ENCODE measurements at places on chromosomes 5 and 9.

DNA sequence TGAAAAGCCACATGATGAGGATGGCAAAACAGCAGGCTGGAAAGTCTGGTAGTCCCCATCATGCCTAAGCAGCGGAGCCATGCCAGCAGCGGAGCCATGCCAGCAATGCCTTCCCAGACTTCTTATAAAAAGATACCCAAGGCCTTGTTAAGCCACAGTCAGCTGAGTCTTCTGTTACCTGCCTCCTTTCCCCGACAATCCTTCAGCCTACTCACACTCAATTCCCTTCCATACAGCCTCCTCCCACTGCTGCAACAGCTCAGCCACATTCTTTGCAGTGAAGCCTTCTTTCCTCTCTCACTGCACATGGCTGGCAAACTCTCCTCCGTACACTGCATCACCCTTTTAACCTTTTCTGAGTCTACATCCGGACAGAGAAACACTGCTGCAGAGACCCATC, 114.9 kb downstream of the AUH start:
- DNase-seq, result no peak
- H3K36me3 ChIP-seq, result no peaks in the 10 kb centered on the region
- no peak overlapping the region for H3K4me3 ChIP-seq
- no peaks in the 10 kb centered on the region for H3K27me3 ChIP-seq

DNA sequence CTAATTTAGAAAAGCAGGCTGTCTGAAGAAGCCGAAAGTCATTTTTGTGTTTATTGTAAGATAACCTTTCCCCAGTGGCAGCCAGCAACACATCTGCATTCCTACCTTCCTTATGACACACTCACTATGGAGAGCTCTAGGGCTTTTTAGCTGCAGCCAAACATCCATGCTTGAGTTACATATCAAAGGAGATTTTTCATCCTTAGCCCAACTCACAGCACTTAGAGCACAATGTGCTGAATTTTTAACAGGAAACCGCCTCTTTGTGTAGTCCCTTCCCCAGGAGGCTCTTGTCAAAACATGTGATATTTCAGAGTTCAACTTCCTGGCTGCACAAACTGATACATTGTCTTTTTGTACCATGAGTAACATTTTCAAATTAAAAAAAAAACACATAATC, 379.2 kb downstream of the CTNND2 start:
- no peak overlapping the region for H3K27ac ChIP-seq
- no peaks in the 10 kb centered on the region for H3K27me3 ChIP-seq
- no peaks in the 10 kb centered on the region for H3K36me3 ChIP-seq
- DNase-seq, result no peak

DNA sequence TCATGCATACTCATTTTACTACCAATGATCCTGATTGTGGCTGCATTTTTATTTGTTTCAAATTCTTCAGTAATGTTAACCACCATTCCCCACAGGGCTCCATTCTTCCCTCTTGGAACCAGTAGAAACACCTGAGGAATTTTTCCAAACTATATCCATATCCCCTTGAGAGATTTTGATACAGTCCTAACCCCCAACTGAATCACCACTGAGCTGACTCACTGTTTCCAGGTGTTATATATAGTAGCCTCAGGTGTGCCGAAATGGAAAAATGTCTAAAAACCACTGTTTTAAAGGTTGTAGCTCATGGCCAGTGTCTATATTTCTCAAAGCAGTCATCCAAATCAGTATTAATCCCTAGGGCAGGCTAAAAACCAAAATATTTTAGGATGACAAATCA, 85.2 kb downstream of the MRPS27 start:
- H3K4me3 ChIP-seq, result no peak overlapping the region
- no peak overlapping the region for H3K27ac ChIP-seq
- H3K27me3 ChIP-seq, result no peaks in the 10 kb centered on the region
- peaks cover 4% of the 10 kb centered on the region for H3K4me1 ChIP-seq
- peaks cover 60% of the 10 kb centered on the region for H3K36me3 ChIP-seq

DNA sequence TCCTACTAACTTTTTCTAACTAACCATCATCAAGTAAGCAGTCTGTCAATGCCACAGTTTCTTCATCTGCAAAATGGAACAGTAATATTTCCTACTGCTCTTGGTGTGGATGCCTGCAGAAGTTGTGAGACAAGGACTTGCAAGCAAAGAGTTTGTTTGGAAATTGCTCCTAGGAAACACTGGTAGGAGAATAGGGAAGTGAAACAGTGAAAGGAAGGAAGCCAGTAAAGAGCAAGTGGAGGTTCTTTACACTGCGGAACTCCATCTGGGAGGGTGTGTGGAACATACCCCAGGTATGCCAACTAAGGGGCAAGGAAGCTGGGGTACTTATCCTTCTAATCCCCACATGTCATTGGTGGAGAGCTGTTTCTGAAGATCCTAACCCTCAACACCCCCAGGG, 119.9 kb downstream of the FOXD1 start:
- H3K4me3 ChIP-seq, result no peak overlapping the region
- H3K36me3 ChIP-seq, result no peaks in the 10 kb centered on the region
- no peak for DNase-seq
- no peaks in the 10 kb centered on the region for H3K4me1 ChIP-seq

DNA sequence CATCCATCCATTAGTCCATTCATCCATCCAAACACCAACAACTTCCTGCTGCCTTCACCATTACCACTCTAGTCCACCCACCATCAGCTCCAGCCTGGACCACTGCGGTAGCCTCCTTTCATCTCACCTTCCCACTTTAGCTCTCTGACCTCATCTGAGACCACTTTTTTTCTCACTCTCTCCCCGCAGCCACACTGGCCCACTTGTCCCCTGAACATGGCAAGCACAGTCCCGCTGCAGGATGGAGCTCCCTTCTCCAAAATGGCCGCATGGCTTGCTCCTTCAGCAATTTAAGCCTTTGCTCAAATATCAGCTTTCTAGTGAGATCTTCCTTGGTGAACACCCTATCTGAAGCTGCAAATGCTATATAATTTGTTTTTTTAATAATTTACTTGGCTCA, 11.1 kb downstream of the CSF1R start:
- no peak overlapping the region for H3K4me3 ChIP-seq
- DNase-seq, result no peak
- H3K4me1 ChIP-seq, result no peaks in the 10 kb centered on the region
- no peaks in the 10 kb centered on the region for H3K36me3 ChIP-seq
- H3K27ac ChIP-seq, result no peak overlapping the region

DNA sequence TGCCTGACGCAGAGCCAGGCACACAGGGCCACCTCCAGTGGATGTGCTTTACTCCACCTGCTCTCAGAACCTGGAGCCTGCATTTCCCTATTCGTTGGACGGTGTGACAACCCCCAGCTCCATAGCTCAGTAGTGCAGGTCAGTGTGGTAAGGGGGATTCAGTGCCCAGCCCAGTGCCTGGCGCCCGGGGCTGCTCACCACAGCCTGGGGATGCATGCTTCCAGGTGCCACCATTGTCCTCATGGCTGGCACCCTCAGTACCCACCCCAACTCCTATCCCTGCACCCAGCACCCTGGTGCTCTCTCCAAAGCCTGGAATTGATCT, 32.8 kb upstream of the ADAMTS2 start:
- H3K4me3 ChIP-seq, result no peak overlapping the region
- DNase-seq, result no peak
- no peak overlapping the region for H3K27ac ChIP-seq

GRCh38 chr5:160629003-160629402, 207.3 kb downstream of the PTTG1 start:
- no peaks in the 10 kb centered on the region for H3K4me1 ChIP-seq
- H3K27ac ChIP-seq, result no peak overlapping the region
- H3K4me3 ChIP-seq, result no peak overlapping the region
- no peaks in the 10 kb centered on the region for H3K27me3 ChIP-seq
- no peaks in the 10 kb centered on the region for H3K36me3 ChIP-seq

- H3K36me3 ChIP-seq, result peaks cover 47% of the 10 kb centered on the region
- no peak overlapping the region for H3K27ac ChIP-seq
- H3K4me3 ChIP-seq, result no peak overlapping the region
- H3K4me1 ChIP-seq, result no peaks in the 10 kb centered on the region
Measured at GRCh38 chr9:34034698-34035065, 14.0 kb downstream of the UBAP2 start.

DNA sequence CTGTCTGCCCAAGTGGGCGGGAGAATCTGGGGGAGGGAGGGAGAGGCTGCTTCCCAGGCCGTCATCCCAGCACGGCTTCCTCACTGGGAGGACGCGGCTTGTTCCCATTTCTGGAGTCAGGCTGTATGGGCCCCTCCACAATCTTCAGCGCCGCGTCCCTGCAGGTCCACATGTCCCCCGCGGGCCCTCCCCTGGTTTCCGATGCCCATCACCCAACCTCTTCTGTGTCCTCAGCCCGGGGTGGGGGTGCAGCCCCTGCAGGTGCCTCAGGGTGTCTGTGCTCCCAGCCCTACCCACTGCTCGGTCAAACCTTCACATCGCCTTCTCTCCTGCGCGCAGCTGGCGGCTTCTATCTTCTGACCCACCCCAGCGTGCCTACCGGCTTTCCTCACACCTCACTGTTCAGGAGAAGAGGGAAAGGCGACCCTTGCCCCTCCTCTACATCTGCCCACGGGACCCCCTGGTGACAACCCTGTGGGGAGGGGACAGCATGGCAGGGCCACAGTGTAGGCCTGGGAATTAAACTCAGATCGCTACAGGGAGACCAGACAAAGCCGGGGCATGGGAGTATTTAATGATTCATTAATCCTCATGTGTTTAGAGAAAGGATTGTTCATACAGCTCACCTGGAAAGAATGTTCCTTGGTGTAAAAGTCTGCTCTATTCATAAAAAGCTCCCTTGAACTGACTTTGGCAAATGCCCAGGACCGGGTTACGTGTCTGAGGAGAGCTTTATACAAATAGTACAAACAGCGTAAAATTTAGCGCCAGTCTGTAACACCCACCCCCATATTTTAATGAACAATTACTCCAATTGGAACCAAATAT, 145.1 kb downstream of the IRX1 start:
- peaks cover 3% of the 10 kb centered on the region for H3K4me1 ChIP-seq
- no peak overlapping the region for H3K27ac ChIP-seq
- no peaks in the 10 kb centered on the region for H3K27me3 ChIP-seq
- H3K36me3 ChIP-seq, result no peaks in the 10 kb centered on the region
- no peak overlapping the region for H3K4me3 ChIP-seq

- H3K4me3 ChIP-seq, result no peak overlapping the region
- no peak for DNase-seq
- peaks cover 13% of the 10 kb centered on the region for H3K4me1 ChIP-seq
- H3K36me3 ChIP-seq, result no peaks in the 10 kb centered on the region
Measured at GRCh38 chr9:112002131-112002846, 105.7 kb downstream of the UGCG start.

- H3K27ac ChIP-seq, result no peak overlapping the region
- H3K4me3 ChIP-seq, result no peak overlapping the region
- no peak for DNase-seq
- no peaks in the 10 kb centered on the region for H3K27me3 ChIP-seq
Measured at GRCh38 chr5:7784683-7785380, 66.1 kb downstream of the CFAP90 start.

GRCh38 chr5:179869101-179869500, 10.5 kb upstream of the MRNIP start:
- H3K4me3 ChIP-seq, result no peak overlapping the region
- no peak for DNase-seq
- peaks cover 86% of the 10 kb centered on the region for H3K36me3 ChIP-seq
- no peaks in the 10 kb centered on the region for H3K27me3 ChIP-seq
- H3K4me1 ChIP-seq, result peaks cover 15% of the 10 kb centered on the region
- H3K27ac ChIP-seq, result no peak overlapping the region

GRCh38 chr9:89605465-89606048, 745 bp downstream of the GADD45G start:
- H3K27me3 ChIP-seq, result peaks cover 5% of the 10 kb centered on the region
- H3K4me1 ChIP-seq, result peaks cover 34% of the 10 kb centered on the region
- DNase-seq, result peak; percentile 33
- peak overlapping the region; percentile 78 for H3K4me3 ChIP-seq
- no peaks in the 10 kb centered on the region for H3K36me3 ChIP-seq

DNA sequence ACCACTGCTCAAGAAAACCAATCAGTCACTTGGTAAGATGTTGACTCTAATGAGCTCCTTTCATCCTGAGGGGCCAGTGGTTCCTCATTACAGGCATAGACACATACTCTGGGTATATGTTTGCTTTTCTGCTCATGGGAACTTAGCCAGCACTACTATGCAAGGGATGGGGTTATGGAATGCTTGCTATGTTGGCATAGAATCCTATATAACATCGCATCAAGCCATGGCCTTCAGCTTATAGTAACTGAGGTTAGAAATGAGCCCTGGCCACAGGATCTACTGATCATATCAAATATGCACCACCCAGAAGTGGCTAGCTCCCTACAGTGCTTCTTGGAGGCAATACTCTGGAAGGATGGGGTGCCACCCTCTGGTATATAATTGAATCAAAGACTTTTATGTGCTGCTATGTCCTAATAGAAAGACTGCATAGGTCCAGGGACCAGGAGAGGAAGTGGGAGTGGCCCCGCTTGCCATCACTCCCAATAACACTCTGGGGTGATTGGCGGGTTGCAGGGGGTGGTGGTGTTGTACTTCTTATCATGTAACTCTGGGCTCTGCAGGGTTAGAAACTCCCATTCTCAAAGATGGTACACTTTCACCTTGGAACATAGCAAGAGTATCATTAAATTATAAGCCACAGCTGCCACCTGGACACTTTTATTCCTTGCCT, 70.3 kb downstream of the ZNF366 start:
- H3K27ac ChIP-seq, result no peak overlapping the region
- H3K27me3 ChIP-seq, result no peaks in the 10 kb centered on the region
- no peak overlapping the region for H3K4me3 ChIP-seq
- no peaks in the 10 kb centered on the region for H3K4me1 ChIP-seq
- H3K36me3 ChIP-seq, result no peaks in the 10 kb centered on the region

Data from neuronal stem cell (in vitro differentiated cells).